Skin of body (tissue), 3 donors: ENCODE measurements at places on chromosomes 13 and 19. TPM values are rescaled to one million over a fixed set of nuclear protein-coding genes. Genes with fewer than 3 reads are reported as not detected.

INSR gene
- total RNA-seq, result 51.4 TPM

IRGC gene
- total RNA-seq, result not detected

POU2F2 gene
- total RNA-seq, result 0.30 TPM

ESD gene
- total RNA-seq, result 113 TPM

BCL3 gene
- total RNA-seq, result 4.6 TPM

KLF12 gene
- total RNA-seq, result 17.6 TPM

CLDN10 gene
- total RNA-seq, result 2.4 TPM

PSPN gene
- 0.59 TPM for total RNA-seq

SHISA2 gene
- total RNA-seq, result 38.3 TPM

ZNF649 gene
- total RNA-seq, result 21.1 TPM

MEIS3 gene
- total RNA-seq, result 12.8 TPM

PPAN gene
- total RNA-seq, result 15.7 TPM

ICAM5 gene
- total RNA-seq, result 0.10 TPM

DNA sequence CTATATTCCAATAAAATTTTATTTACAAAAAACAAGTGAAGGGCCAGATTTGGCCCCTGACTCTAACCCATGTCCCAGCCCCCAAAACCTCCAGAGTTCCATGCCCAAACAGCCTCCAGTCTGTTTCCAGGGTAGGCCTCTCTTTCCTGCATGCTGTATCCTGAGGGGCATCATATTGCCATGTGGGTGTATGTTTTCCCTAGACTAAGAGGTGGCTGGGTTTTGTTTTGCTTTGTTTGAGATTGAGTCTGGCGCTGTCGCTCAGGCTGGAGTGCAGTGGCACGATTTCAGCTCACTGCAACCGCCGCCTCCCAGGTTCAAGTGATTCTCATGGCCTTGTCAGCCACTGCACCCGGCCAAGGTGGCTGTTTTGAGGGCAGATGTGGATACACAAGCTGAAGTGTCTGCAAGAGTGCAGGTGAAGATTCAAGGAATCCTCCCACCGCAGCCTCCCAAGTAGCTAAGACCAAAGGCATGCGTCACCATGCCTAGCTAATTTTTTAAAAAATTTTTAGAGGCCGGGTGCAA, 23.6 kb upstream of the LSM14A start:
- no peak for DNase-seq

DNA sequence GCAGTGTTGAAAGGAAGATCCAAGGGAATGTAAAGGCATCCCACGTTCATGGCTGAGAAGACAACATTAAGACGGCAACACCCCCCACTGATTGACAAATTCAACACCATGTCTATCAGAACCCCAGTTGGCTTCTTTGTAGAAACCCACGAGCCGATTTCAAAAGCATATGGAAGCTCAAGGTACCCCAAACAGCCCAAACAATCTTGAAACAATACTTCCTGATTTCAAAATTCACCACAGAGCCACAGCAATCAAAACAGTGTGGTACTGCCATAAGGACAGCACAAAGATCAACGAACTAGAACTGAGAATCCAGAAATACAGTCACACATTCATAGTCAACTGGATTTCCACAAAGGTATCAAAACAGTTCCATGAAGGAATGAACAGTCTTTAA, 6.2 kb downstream of the MIER2 start:
- no peak for DNase-seq

- no peak for DNase-seq
These were observed 38.6 kb upstream of the ITM2B start for GRCh38 chr13:48194379-48194754.

GRCh38 chr19:28887920-28888618, 324.9 kb downstream of the UQCRFS1 start:
- no peak for DNase-seq

DNA sequence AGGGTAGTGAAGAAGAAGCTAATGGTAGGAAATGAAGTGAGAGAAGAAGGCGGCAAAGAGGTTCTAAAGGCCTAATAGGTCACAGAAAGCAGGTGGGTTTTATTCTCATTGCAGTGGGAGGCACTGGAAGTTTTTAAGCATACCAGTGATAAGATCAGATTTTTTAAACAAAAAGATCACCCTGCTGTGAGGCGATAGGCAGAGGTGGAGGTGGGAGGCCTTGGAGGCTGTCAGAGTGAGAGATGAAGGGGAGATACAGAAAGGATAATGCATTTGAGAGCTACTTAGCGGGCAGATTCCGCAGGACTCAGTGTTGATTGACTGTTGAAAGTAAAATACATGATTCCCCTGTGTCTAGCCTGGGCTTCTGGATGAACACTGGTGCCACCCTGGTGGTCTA, 116.7 kb upstream of the FRY start:
- no peak for DNase-seq

DNA sequence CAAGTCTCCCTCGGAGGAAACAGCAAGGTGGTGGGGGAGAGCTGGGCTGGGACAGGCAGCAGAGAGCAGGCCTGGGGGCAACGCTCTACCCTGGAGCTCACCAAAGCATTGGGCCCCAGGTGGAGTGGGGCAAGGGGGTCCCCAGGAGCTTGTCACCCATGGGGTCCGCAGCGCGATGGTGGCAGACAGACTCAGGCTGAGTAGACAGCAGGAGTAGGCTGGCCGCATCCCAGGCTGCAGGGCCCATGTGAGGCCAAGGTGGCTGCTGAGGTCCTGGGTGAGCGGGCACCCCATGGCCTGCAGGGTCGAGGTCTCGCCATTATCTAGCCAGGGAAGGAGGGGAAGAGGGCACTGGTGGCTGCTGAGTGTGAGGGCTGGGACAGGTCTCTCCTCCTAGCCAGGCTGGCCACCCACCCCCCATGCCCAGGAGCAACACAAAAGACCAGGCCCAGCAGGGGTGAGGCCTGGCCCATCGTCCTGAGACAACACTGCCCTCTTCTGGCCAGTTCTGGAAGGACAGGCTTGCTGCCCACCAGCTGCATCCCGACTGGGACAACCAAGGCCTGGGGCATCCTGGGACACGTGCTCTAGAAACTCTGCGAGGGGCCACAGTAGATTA, 33.1 kb downstream of the CEBPG start:
- DNase-seq, result peak; percentile 27

- DNase-seq, result no peak
These were observed 12.3 kb upstream of the MCF2L start for GRCh38 chr13:112956571-112957294.

GRCh38 chr19:728011-728410, 19.3 kb downstream of the PALM start:
- no peak for DNase-seq

DNA sequence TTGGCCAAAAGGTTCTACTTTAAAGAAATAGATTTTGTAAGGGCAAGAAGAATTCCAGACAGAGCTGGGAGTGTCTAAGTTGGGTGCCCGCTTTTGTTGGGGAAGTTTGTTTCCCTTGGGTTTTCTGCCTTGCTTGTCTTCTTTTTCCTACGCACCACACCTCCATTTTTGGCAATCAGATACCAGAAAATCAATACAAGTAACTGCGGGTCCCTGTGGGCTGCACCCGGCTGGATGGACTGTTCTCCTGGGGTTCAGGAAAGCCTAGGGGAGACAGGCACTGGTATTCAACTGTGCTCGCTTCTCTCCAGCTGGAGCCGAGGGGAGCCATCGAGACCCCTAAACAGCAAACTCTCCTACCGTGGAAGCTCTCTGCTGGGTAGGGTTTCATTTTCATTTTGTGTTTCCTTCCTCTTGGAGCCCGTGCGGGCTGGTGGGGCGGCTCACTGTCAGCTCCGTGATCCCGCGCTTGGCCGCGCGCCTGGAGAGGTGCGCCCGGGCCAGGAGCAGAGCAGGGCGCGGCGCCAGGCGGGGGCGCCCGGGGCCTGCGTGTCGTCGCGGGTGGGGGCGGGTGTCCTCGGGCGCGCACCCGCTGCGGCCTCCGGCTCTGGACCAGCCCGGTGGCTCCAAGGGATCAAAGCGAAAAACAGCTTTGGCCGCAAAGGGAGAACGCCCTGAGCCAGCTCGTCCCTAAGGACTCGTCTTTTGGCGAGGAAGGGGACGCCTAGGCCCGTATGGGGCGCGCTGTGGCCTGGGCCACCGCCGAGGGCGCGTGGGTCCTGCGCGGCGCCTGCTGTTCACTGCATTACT, 347.2 kb downstream of the ZNF536 start:
- DNase-seq, result peak; percentile 16

DNA sequence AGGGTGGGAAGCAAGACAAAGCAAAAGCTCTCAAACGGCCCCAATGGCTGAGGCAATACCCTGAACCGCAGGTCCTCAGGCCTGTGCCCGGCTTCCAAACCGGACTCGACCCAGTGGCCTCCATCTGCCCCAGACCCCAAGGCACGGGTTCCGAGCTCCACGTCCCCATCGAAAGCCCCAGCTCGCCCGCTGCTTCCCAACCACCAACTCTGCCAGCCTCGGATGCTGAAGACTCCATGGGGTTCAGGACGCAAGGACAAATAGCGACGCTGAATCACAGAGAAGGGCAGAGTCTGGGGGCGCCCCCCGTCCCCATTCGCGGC, 559 bp downstream of the POLR2E start:
- no peak for DNase-seq

- peak; percentile 19 for DNase-seq
These were observed 294.2 kb downstream of the ZNF536 start for GRCh38 chr19:30666301-30666803.

GRCh38 chr13:100433475-100433874, 155.1 kb downstream of the GGACT start:
- DNase-seq, result no peak

DNA sequence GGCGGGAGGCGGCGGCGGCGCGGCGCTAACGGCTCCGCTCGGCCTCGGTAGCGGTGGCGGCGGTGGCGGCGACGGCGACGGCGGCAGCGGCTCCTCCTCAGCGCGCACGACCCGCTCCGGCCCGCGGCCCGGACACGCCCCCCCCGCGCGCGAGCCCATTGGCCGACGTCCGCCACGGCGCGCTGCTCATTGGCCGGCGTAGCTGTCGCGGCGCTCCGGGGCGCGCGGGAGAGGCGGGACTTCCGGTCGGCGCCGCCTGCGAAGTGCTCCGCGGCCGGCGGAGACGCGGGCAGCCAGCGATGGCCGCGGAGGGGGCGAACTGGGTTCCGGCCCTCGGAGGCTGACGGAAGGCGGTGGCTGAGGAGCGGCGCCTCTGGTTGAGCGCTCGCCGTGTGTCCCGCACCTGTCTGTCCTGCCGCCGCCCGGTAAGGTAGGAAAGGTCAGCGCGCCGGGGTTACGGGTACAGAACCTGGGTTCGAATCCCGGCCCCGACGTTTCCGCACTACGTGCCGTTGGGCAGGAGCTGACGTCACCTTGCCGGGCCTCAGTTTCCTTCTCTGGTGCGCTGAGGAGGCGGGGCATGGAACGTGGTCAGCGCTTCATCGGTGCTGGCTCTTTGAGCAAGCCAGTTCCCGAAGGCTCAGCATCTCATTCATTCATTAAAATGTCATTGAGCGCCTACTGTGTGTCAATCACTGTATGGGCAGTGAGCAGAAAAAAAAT, at the start of gene ELAVL1:
Gene ELAVL1 (minus strand): TSS at position 108 of the 723 bp plus-strand sequence. CDS start 13,826 bp downstream, outside the sequence.
- DNase-seq, result peak; percentile 62

- no peak for DNase-seq
These were observed 1.1 kb downstream of the SULT2A1 start for GRCh38 chr19:47885067-47885463.

GRCh38 chr13:108226184-108226583, 8.0 kb downstream of the ABHD13 start:
- DNase-seq, result no peak

GRCh38 chr13:47147812-47148119, 250.9 kb upstream of the HTR2A start:
- no peak for DNase-seq

- DNase-seq, result no peak
These were observed 16.1 kb downstream of the TTYH1 start for GRCh38 chr19:54431255-54431838.

GRCh38 chr13:31046711-31047279, 114.3 kb downstream of the TEX26 start:
- peak; percentile 37 for DNase-seq

DNA sequence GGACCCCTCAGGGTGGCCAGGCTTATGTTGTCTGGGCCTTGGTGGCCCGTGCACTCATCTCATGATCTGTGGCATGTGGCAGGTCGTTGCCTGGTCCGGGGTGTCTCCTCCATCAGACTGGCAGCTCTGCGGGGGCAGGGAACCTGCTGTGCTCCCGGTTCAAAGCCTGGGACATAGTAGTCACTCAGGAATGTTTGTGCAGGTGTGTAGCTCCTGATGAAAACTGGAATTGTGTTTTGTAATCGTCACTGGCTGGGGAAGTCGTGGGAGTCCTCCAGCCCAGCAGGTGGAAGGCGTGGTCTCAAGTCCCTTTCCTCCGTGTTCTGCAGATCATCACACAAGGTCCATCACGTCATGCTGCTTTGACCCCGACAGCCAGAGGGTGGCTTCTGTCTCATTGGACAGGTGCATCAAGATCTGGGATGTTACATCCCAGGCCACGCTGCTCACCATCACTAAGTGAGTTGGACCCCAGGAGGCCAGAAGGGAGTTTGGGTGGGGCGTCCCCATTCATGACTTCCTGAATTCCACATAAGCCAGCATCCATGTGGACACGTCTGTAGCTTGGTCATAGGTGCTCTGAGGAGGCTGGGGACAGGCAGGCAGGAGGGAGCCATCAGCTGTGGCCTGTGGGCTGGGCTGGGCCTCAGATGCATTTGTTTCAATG, 19.1 kb downstream of the WDR88 start:
- DNase-seq, result no peak

GRCh38 chr13:78160793-78161192, 242.2 kb upstream of the EDNRB start:
- DNase-seq, result no peak

GRCh38 chr13:113840541-113841352, 23.1 kb downstream of the GAS6 start:
- DNase-seq, result no peak

GRCh38 chr13:95579303-95579702, 26.8 kb downstream of the CLDN10 start:
- DNase-seq, result no peak

DNA sequence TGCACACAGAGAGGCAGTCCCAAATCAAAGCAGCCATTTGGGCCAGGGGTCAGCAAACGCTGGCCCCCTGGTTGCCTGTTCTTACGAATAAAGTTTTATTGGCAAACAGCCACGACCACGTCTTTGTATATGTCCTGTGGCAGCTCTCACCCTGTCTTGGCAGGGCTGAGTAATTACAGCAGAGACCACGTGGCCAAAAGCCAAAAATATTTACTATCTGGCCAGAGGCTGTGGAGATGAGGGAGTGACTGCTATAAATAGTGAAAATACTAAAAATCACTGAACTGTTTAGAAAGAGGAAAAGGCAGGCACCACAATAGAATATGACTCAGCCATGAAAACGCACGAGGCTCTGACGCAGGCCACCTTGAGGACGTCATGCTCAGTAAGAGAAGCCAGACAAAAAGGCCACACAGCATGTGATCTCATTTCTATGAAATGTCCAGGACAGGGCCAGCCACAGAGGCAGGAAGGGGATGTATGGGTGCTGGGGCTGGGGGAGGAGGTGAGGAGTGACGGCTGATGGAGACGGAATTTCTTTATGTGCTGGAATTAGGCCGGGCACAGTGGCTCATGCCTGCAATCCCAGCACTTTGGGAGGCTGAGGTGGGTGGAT, 29.4 kb downstream of the SMIM24 start:
- peak; percentile 67 for DNase-seq

- no peak for DNase-seq
These were observed 2.1 kb upstream of the ATP1A3 start for GRCh38 chr19:41995959-41996797.

- DNase-seq, result no peak
These were observed 29.7 kb downstream of the GPX4 start for GRCh38 chr19:1133471-1133929.

- DNase-seq, result no peak
These were observed 1.7 kb downstream of the COX7A1 start for GRCh38 chr19:36150586-36150985.
